A549 (cell line): ENCODE measurements at places on chromosomes 2 and 18.

DNA sequence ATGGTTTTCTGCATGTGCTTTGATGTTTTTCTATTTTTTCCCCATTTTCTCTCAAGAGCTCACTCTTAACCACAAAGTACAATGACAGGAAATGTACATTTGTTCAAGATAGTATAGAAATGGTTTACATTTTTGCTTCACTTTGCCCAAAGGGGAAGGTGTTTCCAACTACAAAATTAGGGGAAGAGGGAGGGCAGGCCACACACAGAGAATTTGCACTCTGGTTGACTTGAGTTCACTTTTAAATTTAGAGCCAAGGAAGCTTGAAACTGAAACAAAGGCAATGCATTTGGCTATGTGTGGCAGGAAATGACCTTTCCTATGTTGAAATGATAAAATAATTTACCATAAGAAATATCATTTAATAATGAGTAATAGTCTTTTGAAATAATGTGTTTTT is 19.1 kb upstream of the VIT start:
- DNase-seq = no peak

- no peak for DNase-seq
Observed at GRCh38 chr2:30155889-30156658, 9.3 kb downstream of the YPEL5 start.

DNA sequence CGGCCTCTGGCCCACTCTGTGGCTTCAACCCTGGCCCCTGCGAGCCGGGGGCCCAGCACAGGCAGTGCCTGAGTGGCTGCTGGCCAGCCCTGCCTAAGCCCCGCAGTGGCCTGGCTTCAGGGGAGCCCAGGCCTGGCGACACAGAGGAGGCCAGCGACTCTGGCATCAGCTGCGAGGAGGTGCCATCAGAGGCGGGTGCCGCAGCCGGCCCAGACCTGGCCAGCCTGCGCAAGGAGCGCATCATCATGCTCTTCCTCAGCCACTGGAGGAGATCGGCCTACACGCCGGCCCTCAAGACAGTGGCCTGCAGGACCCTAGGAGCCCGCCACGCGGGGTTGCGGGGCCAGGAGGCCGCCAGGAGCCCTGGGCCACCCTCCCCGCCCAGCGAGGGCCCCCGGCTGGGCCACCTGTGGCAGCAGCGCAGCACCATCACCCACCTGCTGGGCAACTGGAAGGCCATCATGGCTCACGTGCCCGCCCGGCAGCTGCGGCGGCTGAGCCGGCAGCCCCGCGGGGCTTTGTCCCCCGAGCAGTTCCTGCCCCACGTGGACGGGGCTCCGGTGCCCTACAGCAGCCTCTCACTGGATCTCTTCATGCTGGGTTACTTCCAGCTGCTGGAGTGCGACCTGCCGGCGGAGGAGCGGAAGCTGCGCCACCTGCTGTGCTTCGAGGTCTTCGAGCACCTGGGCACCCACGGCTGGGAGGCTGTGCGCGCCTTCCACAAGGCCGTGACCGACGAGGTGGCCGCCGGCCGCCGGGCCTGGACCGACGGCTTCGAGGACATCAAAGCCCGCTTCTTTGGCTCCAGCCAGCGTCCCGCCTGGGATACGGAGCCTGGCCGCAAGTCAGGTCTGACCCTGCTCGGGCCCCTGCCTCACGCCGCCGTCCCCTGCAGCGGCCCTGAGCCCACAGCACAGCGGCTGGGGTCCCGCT is 7.5 kb upstream of the KLHL30 start:
- no peak for DNase-seq

DNA sequence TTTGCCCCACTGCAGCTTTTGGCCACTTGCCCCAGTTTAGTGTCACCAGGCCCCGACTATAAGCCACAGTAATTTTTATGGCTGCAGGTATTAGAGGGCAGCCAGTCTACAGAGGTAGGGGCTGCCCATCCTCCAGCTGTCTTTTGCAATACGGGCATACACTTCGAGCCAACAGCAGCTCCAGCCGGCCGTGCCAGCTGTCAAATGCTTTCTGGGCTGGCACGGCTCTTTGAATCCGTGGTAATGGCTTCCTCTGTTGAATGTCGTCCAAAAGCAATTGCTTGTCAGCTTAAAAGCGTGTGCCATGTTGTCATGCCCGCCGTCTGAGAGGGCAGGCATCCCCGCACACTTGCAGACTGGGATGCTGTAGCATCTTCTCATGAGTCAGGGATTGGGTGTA is 41.3 kb downstream of the BCL2L11 start:
- no peak for DNase-seq

DNA sequence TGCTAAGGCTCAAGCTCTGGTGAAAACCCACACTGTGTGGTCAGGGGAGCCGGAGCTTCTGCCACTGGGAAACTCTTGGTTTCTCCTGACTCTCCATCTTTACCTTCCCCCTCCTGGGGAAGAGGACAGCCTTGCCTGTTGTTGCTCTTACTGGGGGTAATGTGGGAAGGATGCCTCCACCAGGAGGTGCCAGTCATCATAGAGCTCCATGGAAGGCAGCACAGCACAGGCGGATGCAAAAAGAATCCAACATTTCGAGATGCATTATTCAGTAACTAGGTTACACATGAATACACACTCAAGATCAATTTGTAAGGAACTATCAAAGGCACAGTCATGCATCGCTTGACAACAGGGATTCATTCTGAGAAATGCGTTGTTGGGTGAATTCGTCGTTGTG is 322.6 kb downstream of the AFF3 start:
- DNase-seq = no peak

DNA sequence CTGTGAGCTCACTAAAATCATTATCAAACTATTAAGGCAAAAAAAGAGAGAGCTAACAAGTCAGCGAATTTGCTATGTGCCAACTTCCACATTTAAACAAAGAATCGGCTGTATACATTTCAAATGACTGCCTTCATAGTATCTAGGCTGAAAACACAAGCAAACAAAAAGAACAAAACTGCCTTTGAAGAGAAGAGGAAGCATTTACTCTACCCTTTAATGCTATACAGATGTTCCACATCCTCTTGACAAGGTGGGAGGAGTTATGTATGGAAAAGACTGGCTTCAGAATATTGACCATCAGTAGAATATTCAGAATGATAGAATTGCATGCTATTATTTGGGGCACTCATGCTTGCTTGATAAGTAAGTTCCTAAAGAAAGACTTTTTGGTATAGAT is 741.7 kb downstream of the PLCL1 start:
- no peak for DNase-seq

DNA sequence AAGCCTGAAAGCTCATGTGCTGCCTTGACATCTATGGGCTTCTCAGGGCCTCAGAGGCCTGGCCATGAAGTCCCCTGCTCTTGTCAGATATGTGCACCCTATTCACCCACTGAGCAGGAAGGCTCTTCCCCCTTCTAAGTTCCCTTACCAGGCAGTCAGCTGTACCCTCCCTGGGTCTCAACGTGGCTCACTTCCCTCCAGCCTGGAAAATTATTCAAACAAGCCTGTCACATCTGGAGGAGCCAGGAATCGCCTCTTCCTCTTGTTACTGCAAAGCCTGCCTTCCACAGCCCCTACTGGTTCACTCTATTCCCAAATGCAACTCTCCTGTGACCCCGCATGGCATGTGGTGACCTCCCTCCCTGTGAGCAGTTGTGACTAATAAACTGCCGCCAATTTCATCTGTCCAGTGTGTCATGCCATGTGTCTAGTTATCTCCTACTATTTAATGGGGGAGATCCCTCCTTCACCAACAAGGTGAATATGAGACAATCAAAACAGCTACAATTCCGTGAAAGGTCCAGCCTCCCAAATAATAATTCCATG is 8.4 kb upstream of the SERPINB8 start:
- DNase-seq = no peak

- no peak for DNase-seq
Observed at GRCh38 chr2:239822146-239822831, 202.9 kb downstream of the NDUFA10 start.

GRCh38 chr18:54187372-54187771 is 37.1 kb downstream of the MBD2 start:
- no peak for DNase-seq

DNA sequence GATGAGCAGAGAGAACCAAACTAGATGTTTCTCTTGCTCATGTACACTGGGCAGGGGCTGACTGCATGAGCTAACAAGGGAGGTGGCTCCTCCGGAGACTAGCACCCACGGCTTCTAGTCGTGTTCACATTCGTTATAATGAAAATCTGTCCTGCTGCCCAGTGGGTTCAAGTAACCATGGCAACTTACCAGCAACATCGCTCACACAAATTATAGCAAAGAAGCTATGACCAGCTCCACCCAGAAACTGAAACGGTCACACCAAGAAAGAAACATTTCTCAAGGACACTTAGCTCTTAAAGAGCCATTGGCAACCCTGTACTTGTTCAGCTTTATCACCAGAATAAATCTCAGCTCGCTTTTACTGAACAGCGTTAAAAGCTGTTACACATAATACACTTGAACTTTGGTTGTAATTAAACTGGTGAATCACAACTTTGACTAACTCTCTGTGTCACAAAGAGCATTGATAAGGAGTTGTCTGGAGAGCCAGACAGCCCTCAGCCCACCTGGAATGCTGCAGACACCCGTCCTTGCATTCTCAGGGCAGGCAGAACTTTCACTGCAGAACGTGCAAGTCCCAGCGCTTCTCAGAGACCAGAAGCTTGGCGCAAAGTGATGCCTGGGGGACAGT is 141.2 kb downstream of the PID1 start:
- DNase-seq = no peak

- no peak for DNase-seq
Observed at GRCh38 chr2:116211719-116212118, 1602.8 kb upstream of the DDX18 start.

- no peak for DNase-seq
Observed at GRCh38 chr2:232288489-232289030, 90.0 kb upstream of the ALPP start.

DNA sequence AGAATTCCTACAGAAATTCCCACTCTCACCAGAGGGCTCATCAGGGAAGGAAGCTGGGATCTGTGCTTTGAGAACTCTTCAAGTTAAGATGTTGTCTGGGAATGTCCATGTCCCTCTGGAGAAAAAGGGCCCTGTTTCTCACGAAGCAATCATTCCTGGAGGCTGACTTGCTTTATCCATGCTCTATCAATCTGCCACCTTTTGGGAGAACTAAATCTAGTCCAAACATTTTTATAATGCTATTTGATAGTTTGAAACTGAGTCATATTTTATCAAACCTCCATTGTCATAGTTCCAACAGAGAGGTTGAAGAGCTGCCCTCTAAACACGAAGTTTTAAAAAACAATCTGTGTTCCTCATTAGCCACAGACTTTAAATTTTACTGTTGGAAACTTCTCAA is 219.2 kb downstream of the MTX2 start:
- no peak for DNase-seq

- no peak for DNase-seq
Observed at GRCh38 chr2:127535422-127535901, at the start of gene MYO7B. TSS of gene MYO7B (plus strand) at chr2:127535683. CDS start at chr2:127559723, 24,040 bp downstream.

DNA sequence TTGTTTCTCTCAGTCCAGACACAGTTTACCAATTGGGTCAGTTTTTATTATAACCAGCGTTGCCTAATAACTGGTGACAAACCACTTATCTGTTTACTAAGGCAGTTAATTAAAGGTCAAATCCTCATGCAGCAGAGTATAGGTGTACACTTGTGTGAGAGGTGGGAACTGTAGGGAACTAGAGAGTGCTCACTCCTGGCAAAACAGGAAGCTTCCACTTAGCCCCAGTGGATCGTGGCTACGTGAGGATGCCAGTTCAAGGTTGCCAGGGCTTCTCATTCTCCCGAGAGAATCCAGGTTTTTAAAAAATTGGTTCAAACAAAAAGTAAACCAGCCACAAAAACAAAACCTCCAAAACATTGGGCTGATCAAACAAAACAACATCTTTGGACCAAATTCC is 8.1 kb downstream of the CYBRD1 start:
- no peak for DNase-seq

DNA sequence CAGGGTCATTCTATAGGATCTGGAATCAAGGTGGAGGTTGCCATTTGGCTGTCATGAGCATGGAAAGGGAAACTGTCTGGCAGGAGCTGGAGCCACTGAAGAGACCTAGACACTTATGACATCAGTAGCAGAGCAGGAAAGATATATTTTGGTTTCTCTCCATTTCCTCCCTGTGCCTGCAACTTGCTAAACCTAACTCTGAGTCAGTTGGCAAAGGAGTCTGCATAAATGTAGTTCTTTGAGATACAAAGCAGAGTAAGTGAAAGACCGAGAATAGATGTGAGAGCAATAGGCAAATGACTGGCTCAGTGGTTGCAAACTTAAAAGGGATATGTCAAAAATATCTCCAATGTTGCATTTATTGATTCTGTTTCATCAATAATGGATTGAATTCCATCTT is 757.7 kb downstream of the KCNJ3 start:
- no peak for DNase-seq

DNA sequence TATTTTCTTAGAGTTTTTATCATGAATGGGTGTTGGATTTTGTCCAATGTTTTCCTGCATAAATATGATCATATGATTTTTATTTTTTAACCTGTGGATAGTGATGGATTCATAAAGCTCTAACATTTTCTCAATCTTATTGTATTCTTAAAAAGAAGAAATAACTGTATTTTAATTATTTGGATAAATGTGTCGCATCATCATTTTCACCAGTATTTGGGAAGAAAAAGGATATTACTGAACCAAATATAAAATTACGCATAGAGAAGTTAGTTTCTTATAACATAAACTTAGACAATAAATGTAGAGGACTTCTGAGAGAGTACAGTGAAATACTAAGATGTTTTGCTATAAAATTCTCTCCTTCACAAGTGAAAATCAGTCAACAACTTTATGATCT is 126.0 kb upstream of the CHST9 start:
- no peak for DNase-seq

- DNase-seq = no peak
Observed at GRCh38 chr2:218005028-218005427, 2.2 kb upstream of the TNS1 start.

DNA sequence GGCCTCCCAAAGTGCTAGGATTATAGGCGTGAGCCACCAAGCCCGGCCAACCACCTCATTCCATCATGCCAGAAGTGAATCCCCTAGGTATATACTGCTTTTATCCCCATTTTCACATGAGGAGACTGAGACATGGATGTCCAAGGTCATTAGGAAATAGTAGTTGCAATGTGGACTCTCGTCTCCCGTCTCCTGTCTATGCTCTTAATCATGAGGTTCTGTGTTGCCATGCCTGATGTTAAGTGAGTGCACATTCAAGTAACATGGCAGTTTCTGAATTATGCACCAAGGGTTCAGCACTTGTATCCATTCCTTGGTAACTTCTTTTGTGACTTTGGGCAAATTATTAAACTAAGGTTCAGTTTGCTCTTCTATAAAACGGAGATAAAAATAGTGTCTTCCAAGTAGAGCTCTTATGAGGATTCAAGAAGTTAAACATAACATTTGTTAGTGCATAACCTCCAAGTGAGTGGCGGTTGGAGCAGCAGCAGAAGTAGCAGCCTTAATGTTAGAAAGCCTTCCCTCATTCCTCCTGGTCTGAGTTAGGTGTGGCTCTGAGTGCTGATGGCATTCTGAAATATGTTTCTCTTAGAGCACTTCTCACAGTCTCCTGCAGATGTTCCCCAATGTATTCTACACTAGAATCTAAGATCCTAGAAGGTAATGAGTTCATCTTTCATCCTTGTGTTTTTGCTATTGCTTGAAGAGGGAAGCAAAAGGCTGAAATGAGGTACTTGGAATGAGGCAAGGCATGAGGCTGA is 21.9 kb downstream of the SOCS6 start:
- DNase-seq = no peak

GRCh38 chr2:219871351-219871750 is 243.9 kb downstream of the SLC4A3 start:
- no peak for DNase-seq
